ENCODE measurements at places on chromosomes 6 and 20.

- DNase-seq: no peak
Measured at GRCh38 chr6:85394853-85395538, 54.9 kb upstream of the NT5E start.

DNA sequence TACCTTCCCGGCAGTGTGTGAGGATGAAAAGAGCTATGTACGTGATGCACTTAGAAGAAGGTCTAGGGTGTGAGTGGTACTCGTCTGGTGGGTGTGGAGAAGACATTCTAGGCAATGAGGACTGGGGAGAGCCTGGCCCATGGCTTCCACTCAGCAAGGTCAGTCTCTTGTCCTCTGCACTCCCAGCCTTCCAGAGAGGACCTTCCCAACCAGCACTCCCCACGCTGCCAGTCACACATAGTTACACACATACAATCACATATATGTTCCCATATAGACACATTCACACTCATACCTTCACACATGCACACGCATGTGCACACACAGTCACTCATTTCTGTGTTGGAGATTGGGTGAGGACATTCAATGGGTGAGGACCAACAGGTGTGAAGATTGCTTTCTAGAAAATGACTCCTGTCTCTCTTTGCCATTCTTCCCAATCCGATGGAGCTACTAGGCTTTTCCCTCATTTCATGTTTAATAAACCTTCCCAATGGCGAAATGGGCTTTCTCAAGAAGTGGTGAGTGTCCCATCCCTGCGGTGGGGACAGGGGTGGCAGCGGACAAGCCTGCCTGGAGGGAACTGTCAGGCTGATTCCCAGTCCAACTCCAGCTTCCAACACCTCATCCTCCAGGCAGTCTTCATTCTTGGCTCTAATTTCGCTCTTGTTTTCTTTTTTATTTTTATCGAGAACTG is 30.4 kb downstream of the SRSF3 start:
- DNase-seq: no peak

DNA sequence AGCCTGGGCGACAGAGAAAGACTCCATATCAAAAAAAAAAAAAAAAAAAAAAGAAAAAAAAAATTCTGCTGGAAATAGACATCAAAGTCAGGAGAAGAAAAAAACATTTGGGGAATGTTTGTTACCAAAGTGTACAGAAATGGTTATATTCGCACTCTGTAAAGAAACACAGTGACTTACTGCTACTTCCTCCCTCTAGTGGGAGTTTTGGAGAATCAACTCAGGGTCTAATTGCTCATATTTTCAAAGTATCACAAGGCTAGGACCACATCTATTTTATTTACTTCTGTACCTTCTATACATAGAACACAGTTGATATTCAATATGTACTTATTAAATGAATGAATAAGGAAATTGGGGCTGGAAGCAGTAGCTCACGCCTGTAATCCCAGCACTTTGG is 24.4 kb downstream of the ARG1 start:
- no peak for DNase-seq

- no peak for DNase-seq
Measured at GRCh38 chr6:45416700-45417099, 39.0 kb upstream of the SUPT3H start.

- DNase-seq: no peak
Measured at GRCh38 chr6:14903176-14904038, 342.5 kb upstream of the JARID2 start.
